ENCODE measurements at places on chromosomes 6 and 20. TPM values are rescaled to one million over a fixed set of nuclear protein-coding genes. Genes with fewer than 3 reads are reported as not detected.

Gene ANKRD66
- not detected for total RNA-seq

Gene TREML4
- not detected for total RNA-seq

Gene HLA-DQB2
- total RNA-seq: not detected

Gene CGAS
- total RNA-seq: 2.3 TPM

Gene FGD2
- not detected for total RNA-seq

Gene C6orf136
- total RNA-seq: 16.2 TPM

Gene RNF217
- total RNA-seq: 9.6 TPM

DNA sequence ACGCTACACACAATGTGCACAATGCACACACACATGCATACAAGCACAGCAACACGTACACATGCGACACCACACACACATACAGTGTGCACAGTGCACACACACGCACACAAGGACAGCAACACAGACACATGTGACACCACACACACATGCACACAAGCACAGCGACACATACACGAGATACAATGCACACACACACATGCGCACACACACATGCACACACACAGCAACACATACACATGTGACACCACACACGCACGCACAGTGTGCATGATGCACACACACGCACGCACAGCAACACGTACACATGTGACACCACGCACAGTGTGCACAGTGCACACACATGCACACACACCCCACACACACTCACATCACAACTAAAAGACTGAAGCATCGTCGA lies 327.3 kb downstream of the THBS2 start:
- no peak for DNase-seq

DNA sequence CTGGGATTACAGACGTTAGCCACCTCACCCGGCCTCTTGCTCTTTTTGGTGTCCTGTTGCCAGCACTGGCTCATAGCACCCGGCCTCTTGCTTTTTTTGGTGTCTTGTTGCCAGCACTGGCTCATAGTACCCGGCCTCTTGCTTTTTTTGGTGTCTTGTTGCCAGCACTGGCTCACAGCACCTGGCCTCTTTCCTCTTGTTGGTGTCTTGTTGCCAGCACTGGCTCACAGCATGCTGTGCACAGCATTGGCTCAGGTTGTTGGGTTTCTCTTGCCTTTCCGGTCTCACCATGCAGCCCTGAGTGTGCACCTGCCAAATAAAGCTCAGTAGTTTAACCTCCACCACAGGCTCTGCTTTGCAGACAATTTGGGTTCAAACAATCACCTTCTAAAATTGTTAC lies 208.2 kb downstream of the THBS2 start:
- no peak for DNase-seq

DNA sequence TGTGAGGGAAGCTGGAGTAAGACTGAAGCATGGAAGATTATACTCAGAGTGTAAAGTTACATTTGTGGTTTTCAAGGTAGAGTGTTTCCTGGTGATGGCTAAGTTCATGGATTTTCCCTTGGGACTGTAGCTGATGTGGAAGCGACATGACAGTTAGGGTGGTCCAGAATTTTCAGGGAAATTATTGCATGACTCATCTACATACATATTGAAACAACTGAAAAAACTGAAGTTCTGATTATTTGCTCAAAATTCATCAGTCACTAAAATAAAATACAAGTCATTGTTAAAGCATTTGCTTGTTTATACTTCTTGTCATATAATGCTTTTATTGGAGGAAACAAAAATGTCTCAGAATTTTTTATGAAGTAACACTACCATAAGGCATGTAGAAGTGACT lies 700.0 kb downstream of the RFPL4B start:
- DNase-seq: peak; percentile 69

GRCh38 chr6:119533603-119534279 lies 184.2 kb upstream of the MAN1A1 start:
- peak; percentile 72 for DNase-seq

Data from HT1080 (cell line).